ENCODE measurements at places on chromosomes 3 and 15.

- no peak for DNase-seq
These were observed 4.3 kb downstream of the RHOV start for GRCh38 chr15:40869686-40870085.

- no peak for DNase-seq
These were observed 107.5 kb downstream of the EOMES start for GRCh38 chr3:27614592-27614991.

- DNase-seq: no peak
These were observed 28.5 kb upstream of the SNRK start for GRCh38 chr3:43257850-43258249.

DNA sequence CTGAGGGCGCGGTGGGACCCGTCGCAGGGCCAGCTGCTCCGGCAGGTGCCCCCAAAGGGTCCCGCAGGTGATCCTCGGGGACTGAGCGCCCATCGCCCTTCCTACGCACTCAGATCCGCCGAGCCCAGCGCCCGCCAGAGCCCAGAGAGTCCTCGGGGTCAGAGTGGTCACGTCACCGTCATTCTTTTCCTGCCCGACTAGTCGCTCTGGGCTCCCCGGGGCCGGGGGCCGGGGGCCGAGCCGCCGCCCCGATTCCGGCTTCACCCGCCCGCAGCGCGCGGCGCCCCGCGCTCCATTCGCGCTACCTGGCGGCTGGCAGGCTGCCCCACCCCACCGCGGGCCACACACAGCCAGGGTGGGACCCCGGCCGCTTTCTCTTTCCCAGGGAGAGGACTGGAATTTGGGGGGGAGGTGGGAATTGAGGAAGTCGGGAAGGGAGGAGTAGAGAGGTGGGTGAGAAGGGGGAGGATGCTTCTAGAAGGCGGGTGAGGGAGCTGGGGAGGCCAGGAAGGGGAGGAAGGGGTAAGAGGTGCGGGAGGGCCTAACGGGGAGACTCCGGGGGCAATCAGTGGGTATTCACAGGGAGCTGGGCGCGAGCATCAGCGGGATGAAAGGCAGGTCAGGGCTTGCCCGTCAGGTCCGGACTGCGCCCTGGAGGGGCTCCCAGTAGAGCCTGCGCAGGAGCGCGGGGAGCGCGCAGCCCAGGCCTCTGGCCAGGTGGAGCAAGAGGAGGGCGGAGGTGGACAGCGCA is 36.1 kb upstream of the EPHB3 start:
- DNase-seq: no peak

DNA sequence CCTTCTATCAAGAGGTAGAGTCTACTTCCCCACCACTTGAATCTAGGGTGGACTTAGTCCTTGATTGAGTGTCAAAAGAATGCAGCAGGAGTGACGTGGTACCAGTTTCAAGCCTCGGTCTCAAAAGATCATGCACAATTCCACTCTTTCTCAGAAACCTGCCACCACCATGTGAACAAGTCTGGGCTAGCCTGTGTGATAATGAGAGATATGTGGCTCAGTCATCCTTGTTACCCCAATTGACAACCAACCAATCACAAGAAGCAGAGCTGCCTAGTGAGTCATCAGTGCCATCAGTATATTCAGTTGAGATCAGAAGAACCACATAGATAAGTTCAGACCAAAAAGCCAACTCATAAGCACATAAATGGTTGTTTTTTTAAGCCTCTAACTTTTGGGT is 374.5 kb downstream of the IL20RB start:
- no peak for DNase-seq

DNA sequence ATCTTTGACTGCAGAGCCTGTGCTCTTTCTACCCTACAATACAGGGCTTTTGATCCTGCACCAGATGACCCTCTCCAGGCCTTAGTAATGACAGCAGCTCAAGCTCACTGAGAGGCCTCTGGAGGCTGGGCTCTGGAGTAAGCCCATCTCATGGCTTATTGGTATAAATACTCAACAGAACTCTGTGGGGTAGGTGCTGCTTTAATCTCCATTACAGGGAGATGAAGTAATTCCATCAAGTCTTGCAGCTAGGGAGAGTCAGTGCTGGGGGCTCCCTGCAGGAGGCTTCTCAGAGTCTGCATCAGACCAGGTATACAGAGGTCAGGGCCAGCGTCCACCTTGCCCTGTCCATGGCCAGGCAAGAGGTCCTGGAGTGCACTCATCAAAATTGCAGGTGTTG is 89.2 kb upstream of the SLC6A11 start:
- no peak for DNase-seq

GRCh38 chr3:99794485-99794884 is 23.2 kb upstream of the CMSS1 start:
- DNase-seq: no peak

- DNase-seq: no peak
These were observed 6.8 kb downstream of the NEIL1 start for GRCh38 chr15:75353604-75354003.

GRCh38 chr3:98805571-98805970 is 42.4 kb downstream of the ST3GAL6 start:
- no peak for DNase-seq

DNA sequence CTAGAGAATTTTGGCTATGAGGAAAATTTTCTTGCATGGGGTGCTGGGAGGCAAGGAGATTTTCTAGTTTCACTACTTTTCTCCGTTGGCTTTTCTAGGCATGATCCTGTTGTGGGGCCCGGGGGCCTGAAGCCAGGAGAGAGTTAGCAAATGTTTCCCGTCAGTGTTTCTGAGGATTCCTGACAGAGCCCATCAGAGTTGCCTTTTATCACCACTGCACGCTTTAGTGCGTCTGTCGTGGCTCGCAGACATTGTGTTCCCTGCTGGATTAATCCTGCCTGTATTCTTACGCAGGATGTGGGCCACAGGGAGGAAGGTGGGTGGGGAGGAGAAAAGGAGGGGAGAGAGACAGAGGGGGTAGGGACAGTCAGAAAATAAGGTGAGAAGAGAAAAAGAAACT is 18.1 kb upstream of the BOC start:
- no peak for DNase-seq

DNA sequence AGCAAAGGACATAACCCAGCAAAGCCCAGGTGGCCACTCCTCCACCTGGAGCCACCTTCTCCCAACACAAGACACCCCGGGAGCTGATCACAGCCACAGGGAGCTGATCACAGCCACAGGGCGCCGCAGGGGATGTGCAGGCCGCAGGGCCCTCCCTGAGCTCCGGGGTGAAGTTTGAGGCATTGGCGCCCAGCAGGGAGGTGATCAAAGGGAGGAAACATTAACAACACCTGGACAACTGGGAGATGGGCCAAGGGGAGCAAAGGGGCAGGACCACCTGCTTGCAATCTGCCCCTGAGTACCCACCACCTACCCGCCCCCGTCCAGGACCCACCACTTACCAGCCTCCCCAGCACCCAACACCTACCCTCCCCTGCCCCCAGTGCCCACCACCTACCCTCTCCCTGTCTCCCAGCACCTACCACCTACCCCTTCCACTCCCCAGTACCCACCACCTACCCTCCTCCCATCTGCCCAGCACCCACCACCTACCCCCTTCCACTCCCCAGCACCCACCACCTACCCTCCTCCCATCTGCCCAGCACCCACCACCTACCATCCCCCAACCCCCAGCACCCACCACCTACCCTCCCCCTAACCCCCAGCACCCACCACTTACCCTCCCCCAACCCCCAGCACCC is 2.4 kb downstream of the UROC1 start:
- DNase-seq: no peak

- no peak for DNase-seq
These were observed 7.8 kb upstream of the NRROS start for GRCh38 chr3:196631682-196632045.

DNA sequence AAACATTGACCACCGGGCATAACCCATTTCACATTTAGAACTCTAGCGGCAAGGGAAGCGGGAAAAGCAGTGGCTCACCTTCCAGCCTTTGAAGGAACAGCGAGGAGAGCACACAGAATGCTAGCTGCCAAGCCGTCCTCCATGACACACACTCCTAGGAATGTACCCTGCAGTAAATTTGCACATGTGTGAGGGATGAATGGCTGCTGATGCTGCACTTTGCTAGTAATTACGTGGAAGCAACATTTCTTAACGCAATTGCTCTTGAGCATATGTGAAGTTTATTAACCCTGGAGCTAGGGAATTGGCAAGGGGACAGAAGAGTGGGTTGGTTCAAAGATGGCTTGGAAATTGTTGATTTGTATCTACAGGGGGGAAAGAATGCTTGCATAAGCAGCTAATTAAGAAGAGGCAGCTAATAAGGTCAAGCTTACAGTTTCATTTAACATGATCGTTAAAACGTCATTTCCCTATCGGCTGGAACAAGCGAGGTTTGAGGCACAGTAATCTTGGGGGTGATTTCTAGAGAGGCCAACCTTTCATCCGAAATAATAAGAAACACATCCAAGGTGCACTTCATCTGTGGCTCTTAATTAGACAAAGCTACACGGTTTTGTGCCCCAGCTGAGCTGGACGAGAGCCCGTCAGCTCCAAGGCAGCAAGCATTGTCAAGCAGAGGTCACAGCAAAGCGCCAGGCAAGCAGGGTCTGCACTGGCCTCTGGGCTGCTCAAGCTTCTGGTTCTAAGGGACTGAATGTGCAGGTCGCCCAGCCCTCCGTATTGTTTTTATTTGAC is 123.4 kb downstream of the CHSY1 start:
- DNase-seq: peak; percentile 69

- DNase-seq: no peak
These were observed 53.5 kb upstream of the SPATA12 start for GRCh38 chr3:57006949-57007419.

- DNase-seq: no peak
These were observed 97.1 kb downstream of the LRRC28 start for GRCh38 chr15:99348412-99348811.

DNA sequence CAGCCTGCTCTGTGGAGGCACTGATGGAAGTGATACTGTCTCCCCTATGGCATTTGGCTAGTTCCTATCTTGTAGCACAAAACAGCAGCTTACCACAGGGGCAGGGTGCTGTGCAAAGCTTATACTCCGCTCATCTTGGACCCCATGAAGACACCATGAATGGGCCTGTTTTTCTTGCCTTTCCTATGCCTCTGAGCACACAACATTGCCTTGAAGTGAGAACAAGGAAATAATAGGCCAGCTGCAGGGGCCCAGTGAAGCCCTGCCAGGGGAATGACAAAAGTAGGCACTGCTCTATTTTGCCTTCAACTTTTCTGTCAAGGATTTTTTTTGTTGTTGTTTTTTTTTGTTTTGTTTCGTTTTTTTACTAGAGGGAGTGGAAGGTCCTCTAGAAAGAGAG is 110.3 kb downstream of the PDE8A start:
- DNase-seq: no peak

DNA sequence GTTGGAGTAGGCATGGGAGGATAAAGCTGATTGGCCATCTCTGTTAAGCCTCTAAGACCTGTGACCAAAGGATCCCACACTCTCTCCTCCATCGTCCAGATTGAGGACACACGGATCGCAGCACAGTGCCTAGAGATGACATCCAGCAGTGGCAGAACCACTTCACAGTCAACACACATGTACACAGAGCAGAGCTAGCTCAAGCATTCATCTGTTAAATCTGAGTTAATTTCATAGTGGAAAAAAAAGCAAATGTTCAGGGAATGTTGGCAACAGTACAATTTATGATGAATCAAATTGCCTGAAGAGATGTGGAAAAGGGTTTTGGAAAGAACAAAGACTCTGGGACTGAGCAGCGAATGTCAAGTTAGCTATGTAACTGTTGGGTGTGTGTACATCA is 108.1 kb upstream of the PLAAT1 start:
- no peak for DNase-seq

DNA sequence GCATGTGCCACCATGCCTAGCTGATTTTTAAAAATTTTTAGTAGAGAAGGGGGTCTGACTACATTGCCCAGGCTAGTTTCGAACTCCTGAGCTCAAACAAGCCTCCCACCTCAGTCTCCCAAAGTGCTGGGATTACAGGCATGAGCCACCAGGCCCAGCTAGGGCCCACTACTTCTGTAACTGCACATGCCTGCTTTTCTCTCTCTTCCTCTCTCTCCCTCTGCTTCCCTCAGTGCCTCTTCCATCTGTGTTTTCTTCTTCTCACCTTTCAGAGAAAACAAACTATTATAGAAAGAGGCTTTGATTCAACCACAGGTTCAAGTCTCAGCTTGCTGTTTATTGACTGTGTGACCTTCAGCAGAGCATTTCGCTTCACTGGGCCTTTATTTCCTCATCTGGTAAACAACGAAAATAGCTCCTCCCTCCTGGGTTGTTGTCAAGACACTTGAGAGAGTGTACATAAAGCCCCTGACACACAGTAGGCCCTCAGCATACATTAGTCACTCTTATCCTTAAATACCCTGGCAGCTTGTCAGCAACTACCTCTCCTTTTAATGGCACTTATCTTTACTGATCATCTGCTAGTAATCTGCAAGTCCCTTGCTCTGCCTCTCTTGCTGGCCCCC is 10.2 kb downstream of the TADA3 start:
- DNase-seq: no peak

- no peak for DNase-seq
These were observed 13.4 kb downstream of the HACD2 start for GRCh38 chr3:123571264-123571972.

DNA sequence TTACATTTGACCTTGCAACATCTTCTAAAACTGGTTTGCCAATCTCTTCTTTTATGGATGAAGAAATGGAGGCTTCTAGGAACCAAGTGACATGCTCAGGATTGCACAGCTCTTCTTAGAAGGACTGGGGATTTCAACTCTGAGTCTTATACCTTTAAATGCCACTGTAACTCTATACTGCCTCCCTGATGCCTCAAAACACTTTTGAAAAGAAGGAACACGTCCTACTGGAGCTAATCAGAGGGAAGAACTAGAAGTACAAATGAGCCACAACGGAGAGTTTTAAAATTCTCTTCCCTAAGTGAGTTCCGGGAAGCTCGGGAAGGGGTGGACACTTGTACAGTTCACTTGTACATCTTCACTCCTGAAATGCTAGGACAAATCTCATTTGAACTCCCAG is 949 bp upstream of the MITF start:
- DNase-seq: no peak

DNA sequence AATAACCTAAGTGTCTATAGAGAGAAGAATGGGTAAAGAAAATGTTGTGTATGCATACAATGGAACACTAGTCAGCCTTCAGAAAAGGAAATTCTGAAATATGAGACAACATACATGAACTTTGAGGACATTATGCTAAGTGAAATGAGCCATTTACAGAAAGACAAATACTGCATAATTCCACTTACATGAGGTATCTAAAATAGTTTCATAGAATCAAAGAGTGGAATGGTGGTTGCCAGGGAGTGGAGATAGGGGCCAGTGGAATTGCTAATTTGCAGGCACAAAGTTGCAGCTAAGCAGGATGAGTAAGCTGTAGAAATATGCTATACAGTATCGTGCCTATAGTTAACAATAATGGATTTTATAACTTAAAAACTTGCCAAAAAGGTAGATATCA is 779.6 kb upstream of the ARPP21 start:
- DNase-seq: no peak

DNA sequence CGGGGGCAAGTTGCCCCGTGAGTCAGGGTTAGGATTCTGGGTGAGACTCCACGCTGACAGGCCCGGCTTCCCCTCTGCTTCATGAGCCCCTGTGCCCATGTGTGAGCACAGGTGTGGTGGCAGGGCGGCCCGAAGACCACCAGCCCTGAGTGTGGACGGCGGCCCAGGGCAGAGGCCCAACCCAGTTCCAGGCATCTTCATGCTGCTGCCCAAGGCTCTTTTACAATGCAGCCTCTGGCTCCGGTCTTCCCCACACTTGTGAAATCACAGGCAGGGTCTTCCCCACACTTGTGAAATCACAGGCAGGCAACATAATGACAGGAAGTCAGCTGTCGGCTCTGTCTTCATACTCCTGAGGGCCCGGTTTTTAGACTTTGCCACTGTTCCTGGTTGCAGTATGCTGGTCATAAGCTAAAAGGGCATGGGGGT is 78.8 kb downstream of the AAGAB start:
- no peak for DNase-seq

Data from right forelimb (tissue), 1 donor.